Stimulated activated CD8-positive, alpha-beta memory T cell treated with anti-CD3 and anti-CD28 coated beads, Interleukin-12 subunit alpha, Interleukin-12 subunit beta, amount 100 ng/mL, for 1 hour (primary cell): ENCODE measurements at places on chromosomes 6 and 20.

- no peak for DNase-seq
Measured at GRCh38 chr6:36428911-36429310, 13.7 kb downstream of the PXT1 start.

GRCh38 chr6:39130691-39131090 lies 15.7 kb upstream of the SAYSD1 start:
- DNase-seq, result no peak

DNA sequence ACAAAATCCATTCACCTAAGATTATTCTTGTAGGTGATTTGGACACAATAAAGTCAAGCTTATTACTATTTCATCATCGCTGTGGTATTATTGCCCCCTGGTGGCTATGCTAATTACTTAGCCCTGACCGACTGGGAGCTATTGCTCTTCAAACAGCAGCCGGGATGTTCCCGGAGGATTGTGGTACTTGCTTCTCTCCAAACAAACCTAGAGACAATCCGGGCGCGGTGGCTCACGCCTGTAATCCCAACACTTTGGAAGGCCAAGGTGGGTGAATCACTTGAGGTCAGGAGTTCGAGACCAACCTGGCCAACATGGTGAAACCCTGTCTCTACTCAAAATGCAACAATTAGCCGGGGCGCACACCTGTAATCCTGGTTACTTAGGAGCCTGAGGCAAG lies 15.4 kb upstream of the STMND1 start:
- no peak for DNase-seq

- DNase-seq, result no peak
Measured at GRCh38 chr20:58045579-58045978, 182.9 kb downstream of the ANKRD60 start.

DNA sequence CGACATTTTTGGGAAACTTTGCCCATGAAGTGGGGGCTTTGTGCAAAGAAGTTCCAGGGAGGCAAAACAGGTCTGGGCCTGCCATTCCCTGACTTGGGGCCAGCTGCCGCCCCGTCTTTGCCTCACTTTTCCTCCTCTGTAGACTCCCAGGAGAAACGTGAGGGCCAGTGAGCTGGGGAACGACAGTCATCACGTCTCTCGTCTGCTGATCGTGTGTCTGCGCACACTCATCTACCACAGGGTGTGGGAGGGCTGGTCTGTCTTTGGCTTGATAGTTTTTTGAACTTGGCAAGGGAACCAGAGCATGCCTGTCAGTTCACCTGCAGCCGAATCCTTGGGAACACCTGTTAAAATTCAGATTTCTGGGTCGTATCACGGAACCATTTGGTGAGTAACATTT lies 8.5 kb downstream of the GHRH start:
- no peak for DNase-seq

- no peak for DNase-seq
Measured at GRCh38 chr20:45080867-45081624, 19.9 kb downstream of the KCNS1 start.

GRCh38 chr6:159595173-159595572 lies 97.9 kb downstream of the SOD2 start:
- no peak for DNase-seq

DNA sequence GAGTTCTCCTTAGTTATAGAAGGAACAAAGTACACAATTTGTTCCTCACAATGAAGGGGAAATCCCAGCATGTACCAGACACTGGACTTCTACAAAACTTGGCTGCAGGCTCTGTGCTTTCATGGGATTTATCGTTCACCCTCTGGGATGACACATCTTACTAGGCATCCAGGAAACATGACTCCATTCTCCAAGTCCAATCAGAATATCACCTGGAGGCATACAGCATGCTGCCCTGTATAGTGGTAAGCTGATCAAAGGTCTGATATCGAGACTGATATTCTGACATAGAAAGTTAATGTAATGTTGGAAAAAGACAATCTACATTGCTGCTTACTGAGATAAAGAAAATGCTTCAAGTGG lies 6.7 kb downstream of the RWDD2A start:
- no peak for DNase-seq

DNA sequence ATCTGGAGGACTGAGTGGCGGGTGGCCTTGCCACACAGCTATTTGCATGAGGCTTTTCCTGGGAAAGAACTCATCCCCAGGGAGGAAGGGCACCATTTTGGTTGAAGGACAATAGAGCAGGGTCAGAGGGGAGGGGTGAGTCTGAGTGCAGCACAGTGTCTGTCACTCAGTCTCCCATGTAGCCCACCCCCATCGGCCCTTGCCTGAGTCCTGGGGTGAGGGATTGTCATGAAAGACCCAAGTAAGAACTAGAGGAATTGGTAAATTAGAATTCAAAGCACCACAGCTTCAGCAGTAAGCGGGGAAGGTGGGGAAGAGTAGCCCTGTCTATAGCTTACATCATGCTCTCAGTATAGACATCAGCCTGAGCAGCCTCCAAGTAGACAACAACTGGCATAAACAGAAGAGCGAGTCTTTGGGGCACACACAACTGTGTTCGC lies 90.4 kb upstream of the TMEM30A start:
- no peak for DNase-seq

DNA sequence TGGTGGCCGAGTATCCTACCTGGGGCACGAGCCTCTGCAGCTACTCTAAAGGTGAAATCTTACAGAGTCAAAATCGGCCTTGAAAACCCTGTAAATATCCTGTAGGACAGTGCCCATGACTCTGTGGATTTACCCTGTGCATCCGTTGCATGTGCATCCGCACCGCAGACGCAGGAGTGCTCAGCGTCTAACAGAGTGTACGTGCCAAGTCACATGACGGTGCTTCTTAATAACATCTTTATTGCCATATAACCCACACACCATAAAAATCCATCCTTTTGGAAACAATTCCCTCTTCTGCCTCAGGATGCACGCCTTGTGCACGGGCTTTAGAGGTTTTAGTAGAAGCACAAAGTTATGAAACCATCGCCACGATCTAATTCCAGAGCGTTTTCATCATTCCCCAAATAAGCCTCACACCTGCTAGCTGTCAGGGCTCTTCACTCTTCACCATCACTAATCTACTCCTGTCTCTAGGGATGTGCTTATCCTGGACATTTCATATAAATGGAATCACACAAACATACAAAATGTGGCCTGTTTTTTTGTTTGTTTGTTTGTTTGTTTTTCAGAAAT lies 384.5 kb upstream of the SULF2 start:
- DNase-seq, result no peak

DNA sequence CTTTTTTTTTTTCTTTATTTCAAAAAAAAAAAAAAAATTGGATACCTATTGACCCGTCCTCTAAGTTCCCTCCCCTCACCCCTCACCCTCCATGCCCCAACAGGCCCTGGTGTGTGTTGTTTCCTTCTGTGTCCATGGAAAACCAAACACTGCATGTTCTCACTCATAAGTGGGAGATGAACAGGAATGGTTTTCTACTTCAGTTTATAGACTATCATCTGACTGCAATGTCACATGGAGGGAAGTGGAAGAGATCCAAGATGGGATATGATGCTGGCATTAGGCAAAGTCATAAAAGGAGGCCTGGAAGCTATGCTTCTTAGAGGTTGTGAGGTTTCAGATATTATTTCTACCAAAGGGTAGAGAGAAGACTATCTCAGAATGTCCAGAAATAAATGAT lies 237.5 kb downstream of the MAFB start:
- no peak for DNase-seq

DNA sequence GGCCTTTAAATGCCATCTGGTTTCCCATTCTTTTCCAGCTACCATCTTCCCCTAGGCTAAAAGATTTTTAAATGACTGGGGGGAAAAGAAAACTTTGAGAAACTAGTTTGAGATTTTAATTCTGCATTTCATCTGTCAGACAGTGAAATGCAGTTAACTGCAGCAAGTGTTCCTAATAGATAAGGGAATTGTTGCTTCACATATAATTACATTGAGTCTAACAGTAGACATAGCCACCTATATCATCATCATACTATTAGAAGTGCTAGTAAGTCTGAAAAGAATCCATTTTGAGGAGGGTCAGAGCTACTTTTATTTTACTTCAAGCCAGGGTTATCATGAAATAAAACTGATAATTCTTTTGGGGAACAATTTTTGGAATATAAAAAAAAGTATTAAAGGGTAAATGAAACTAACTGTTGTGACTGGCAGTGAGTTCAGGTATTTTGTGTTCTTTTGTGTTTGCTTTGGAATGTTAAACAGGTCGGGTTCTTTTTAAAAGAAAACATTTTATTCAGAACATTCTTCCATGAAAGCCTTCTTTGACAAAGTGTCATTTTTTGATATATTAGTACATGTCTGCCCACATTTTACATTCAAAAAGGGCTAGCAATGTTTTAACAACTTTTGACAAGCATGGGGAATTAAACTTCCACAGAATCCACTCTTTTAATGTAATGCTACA lies 170.1 kb downstream of the HS3ST5 start:
- DNase-seq, result no peak

DNA sequence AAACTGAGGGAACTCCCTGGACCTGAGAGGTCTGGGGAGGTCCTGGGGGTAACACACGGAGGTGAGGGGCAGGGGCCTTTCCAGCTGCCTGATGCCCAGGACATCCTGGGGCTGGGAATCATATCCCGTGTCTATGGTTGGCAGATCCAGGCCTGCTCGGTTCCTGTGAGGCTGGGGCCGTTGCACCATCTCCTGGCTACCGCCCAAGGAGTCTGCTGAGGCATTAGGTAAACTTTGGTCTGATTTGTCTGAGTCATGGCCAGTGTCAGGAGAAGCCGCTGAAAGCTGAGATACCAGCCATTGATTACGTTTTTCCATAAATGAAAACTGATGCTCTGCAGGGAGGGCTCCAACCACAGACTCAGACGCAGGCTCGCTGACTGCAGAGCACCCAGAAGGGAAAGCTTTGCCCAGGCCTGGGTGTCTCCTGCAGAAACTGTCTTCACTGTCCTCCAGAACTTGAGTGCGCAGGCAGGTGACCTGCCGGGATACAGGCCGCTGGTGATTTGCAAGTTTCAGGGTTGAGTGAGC lies 14.2 kb downstream of the TRAF3IP2 start:
- DNase-seq, result no peak

GRCh38 chr6:34489207-34489805 lies 23.4 kb downstream of the PACSIN1 start:
- DNase-seq, result no peak

- no peak for DNase-seq
Measured at GRCh38 chr6:34145161-34146020, 496 bp downstream of the GRM4 start.

- DNase-seq, result no peak
Measured at GRCh38 chr6:32906539-32906938, 34.3 kb downstream of the HLA-DMB start.

GRCh38 chr6:70973604-70974003 lies 16.7 kb upstream of the B3GAT2 start:
- DNase-seq, result no peak

GRCh38 chr6:167077241-167077932 lies 45.5 kb upstream of the CCR6 start:
- DNase-seq, result no peak

DNA sequence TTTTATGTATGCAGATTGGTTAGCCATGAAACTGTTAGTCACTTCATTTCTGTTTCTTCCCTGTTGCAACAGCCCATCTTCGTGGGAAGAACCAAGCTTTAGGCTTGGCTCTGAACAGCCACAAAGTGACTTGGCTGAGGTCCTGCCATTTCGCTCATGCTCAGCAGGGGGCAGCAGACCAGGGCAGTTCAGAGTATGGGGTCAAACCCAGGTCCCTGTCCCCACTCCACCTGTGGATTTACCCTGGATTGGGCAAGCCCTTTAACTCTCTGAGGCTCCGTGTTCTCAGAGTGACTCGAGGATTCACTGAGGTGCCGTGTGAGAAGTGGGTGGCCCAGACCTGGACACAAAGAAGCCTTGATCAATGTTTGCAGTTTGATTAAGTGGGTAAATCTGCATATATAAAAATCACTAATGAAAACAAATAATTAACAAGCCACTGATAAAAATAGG lies 19.8 kb upstream of the MAP1LC3A start:
- peak; percentile 36 for DNase-seq

- no peak for DNase-seq
Measured at GRCh38 chr20:50613438-50614169, 77.7 kb downstream of the RIPOR3 start.

DNA sequence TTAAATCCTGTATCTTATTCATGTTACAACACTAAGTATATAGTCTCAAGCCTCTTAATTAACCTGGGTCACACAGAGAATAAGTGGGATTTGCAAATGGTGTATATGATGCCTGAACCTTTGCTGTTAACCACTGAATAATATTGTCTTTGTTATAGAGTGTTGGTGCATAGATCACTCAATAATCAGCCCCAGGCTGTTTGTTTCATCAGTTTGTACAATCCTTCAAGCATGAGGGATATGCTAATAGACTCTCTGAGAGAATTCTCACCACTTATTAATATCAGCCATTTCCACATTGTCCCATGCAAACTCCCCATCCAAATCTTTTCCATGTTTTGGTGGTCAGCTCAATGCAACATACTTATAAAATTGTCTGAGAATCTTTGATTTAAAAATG lies 21.7 kb downstream of the OR2B6 start:
- DNase-seq, result no peak

DNA sequence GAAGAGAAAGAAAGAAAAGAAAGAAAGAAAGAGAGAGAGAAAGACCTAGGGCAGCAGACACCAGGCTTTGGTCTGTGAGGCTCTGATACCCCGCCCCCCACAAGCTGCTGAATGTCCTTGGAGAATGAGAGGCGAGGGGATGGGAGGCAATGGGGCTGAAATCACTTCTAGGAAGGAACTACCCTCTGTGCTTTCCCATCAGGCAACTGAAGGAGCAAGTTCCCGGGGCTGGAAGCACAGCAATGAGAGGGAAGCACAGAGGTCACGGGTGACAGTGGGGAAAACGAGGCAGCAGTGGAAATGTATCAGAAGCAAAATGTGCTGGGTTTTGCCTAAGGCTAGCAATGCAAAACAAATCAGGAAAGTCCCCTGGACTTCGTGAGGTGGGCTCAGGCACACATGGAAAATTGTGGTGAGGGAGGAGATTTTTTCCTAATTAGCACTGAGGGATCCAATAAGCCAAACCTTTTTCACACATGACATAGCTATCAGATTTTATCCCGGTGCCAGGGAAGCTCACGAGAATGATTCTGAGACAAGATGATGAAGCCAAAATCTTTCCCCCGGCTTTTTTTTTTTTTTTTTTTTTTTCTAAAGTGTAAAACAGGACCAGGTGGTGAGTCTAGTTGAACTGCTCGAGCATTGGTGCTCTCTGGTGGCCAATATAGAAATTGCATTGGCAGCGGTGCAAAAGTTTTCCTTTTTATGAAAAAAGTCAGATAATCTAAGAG lies 16.8 kb upstream of the ARFGEF2 start:
- peak; percentile 53 for DNase-seq

- DNase-seq, result no peak
Measured at GRCh38 chr20:25632940-25633790, 9.4 kb upstream of the NANP start.
